ENCODE measurements at places on chromosomes 7 and 10. TPM values are rescaled to one million over a fixed set of nuclear protein-coding genes. Genes with fewer than 3 reads are reported as not detected.

DNA sequence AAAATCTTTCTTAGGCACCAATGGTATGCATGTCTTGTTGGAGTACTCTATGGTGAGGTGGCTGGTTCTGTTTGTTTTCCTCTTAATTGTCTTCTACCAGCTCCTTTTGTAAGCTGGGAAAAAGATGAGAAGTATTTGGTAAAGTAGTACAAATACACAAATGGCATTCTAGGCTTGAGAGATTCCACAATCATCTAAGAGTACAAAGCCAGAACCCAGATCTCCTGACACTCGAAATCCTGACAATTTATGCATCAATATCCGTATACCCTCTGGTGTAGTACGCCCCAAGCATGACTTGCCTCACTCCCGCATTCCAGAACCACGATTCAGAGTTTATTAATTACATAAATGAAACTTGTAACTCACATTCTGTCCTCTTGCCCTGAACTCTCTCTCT lies 43.5 kb downstream of the CDCA7L start:
- DNase-seq, result no peak

LRRD1 gene
- not detected for total RNA-seq

DNA sequence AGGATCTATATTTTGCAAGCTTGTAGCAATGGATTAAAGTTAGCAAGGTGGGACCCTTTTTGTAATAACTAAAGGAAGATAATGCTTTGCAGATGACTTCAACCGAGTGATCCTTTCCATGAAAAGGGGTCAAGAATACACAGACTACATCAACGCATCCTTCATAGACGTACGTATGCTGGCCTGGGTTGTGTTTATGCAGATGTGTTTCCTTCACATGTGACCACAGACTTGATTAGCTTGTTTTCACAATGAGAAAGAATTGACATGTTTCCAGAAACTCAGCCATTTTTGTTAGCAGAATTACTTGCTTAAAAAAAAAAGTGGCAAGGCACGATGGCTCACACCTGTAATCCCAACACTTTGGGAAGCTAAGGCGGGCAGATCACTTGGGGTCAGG lies 54.2 kb downstream of the MKI67 start:
- DNase-seq, result no peak

- no peak for DNase-seq
Measured at GRCh38 chr10:63788152-63788821, 267.1 kb downstream of the REEP3 start.

GRCh38 chr7:107309296-107309695 lies 140.5 kb downstream of the HBP1 start:
- no peak for DNase-seq

PON2 gene
- total RNA-seq, result 5.0 TPM

DNA sequence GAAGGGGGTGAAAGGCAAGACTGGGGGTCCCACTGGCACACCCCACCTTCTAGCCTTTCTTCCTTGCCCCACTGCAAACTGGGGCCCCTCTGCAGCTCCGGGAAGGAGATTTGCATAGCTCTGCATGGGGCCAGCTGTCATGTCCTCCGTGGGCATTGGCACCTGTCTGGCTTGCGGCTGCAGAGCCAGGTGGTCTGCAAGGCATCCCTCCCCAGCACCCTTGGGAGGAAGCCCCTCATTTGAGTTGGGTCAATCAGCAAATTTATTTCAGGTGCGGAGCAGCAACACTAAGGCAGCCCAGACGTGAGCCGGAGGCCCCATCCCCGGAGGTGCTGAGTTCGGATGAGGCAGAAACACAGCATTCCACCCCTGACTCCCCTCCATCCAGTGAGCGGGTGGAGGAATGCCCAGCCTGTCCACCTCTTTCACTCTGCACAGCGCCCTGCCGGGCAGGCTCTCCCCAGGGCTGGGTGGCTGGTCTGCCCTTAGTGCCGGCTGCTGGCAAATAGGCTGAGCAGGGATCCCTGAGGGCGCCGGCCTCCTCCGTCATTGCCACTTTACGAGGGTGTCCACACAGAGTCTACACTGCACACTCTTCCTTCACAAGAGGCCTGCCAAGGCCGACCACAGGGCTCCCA lies 143.2 kb downstream of the TCERG1L start:
- DNase-seq, result no peak

RET gene
- total RNA-seq, result 0.17 TPM

DNA sequence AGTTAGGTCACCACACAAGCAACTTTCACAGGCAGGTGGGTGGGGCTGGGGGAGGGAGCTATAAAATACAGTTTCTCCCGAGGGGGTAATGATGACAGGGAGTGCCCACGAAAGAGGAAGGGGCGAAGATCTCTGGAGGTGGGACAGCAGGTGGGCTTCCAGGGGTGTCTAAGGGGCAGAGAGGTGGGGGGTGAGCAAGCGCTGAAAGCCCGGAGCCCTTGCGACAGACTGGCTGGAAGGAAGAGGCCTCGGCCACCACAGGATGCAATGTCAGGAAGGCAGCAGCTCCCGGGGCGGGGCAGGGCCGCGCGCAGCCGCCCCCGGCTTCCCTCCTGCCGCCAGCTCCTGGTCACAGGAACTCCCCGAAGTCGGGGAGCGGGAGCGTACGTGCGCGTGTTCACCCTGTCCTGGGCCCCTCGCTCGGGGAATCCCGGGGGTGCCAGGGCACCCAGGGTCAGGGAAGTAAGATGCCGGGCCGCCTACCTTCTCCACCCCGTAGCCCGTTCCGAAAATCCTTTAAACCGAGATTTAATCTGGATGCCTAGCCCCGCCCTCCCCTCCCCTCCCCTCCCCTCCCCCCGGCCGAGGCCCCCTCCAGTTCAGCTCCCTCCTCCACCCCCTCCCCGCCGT lies 105.2 kb upstream of the PPIF start:
- DNase-seq, result peak; percentile 89

PKD2L1 gene
- total RNA-seq, result not detected

CPN1 gene
- not detected for total RNA-seq

DNA sequence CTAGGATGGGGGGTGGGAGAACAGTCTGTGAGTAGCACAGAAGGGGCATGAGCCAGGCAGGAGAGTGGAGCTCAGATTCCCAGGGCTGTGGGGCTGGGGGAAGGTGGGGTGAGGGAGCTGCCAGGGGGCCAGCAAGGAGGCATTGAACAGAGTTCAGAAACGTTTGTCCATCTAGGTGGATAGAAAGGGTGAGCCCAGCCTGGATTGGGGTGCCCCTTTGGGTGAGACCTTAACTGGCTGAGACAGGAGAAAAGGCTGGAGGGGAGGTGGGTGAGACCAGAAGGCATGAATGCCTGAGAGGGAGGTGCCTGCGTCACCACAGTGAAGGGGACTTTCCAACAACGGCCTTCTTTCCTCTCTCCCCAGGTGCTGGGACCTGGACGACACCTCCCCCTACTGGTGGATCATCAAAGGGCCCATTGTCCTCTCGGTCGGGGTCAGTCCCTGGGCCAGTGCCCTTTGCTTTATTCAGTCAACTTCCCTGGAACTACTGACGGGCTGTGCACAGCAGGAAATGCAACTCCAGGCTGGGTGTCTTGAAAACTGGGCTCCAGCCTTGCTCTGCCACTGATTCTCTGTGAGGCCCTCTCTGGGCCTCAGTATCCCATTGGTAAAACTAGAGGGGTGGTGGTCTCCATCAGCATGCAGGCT lies 11.0 kb downstream of the GHRHR start:
- peak; percentile 80 for DNase-seq

DNA sequence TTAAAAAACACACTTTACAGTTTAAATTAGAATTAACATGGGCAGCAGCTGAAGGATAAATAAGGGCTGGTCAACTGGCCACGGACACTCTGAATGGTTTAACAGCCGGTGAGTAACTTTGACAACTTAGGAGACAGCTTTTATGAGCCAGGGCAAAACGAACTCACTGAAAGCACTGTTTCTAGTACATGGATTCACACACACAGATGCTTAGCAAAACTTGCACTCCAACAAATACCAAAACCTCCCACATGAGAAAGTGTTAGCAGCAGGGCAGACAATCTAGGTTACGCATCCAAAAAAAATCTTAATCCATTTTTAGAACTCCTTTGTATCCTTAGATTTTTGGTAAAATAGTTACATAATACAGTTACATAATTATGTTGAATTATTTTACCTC lies 486.4 kb downstream of the PHTF2 start:
- DNase-seq, result no peak

DNA sequence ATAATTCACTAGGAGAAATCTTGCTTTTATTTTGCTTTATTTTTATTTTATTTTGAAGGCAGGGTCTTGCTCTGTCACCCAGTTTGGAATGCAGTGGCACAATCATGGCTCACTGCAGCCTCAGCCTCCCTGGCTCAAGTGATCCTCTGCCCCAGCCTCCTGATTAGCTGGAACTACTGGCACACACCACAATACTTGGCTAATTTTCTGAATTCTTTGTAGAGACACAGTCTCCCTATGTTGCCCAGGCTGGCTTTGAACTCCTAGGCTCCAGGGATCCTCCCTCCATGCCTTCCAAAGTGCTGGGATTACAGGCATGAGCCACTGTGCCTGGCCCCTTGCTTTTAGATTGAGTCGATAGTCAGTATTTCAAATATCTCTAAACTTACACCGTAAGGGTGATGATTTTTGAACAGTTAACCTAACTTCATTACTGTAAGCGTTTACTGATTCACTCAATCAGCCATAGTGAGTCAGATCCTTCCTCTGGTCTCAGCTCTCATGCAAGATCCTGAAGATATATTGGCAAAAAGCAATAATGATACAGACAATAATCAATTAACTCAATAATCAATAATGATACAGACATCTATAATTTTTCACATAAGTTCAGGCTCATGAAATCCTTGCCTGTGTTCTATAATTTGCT lies 239.5 kb downstream of the KIAA1217 start:
- DNase-seq, result no peak

PCDH15 gene
- total RNA-seq, result not detected

GRCh38 chr10:13877154-13877909 lies 290.6 kb downstream of the PRPF18 start:
- no peak for DNase-seq

NUP42 gene
- total RNA-seq, result 24.1 TPM

HSPA12A gene
- total RNA-seq, result 0.41 TPM

GRCh38 chr7:133255486-133255885 lies 2.6 kb downstream of the EXOC4 start:
- no peak for DNase-seq

GRCh38 chr7:31950091-31950755 lies 120.0 kb downstream of the PDE1C start:
- no peak for DNase-seq

INA gene
- 0.15 TPM for total RNA-seq

DNA sequence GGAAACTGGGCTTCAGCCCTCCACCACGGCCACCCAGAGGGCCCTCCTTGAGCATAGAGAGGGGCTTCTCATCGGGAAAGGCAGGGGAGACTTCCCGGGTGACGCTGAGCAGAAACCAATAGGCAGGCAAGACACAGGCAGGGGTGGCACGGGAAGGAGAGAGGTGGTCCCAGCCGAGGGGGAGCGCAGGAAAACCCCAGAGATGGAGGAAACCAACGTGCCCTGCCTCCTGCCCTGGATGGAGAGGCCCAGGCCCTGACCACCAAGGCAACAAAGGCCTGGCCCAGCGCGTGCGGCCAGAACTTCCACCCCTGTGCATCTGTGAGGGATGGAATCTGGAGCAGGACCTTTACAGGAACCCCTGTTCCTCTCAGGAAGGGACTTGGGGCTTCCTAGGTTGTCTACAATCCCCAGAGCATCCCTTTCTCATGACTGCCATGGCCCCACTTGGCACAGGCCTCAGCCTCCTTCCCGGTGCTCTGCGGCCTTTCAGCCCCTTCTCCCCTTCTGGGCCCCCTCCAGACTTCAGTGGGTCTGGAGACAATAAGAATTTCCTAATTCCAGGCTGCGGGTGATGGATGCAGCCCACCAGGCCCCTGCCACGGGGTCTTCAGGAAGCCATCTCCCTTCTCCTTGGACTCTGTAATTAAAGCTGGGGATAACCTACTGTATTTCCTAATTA lies 137.0 kb upstream of the RET start:
- DNase-seq, result no peak

HTR5A gene
- not detected for total RNA-seq

DNA sequence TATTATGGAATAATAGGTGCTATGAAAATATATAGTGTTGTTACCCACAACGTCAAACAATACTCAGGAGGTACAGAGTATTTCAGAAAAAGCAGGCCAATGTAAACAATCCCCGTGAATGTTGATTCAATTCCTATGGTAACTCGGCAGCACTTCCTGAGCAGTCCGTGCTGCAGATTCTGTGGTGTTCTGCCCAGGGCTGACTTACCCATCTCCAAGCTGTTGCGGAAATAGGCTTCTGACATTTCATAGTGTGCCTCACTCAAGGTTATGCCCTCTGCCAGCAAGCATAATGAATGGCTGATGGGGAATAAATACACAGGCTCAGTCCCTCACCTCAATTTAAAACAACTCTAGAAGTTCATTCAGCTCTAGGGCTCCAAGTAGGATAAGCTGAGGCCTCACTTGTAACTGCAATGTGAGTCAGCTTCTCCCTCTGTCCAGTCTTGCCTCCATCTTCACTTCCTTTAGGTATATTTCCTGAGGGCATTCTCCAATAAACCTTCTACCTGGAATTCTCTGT lies 177.6 kb downstream of the GNAI1 start:
- no peak for DNase-seq

DNA sequence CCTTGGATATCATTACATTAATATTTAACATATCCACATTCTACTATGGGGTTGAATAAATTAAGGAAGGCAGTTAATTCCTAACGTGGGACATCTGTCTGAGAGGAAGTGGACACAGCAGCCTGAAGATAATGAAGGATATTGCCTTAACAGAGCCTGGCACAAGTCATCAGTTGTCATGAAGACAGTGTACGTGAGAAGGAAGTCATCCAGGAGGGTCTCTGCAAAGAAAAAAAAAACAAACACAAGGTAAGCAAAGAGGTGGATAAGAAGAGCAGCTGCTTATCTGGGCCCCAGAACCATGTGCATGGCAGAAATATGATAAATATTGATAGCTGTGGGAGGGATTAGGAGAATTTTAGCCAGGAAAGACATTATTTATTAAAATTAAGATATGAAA lies 190.0 kb downstream of the RAPGEF5 start:
- DNase-seq, result no peak

DNA sequence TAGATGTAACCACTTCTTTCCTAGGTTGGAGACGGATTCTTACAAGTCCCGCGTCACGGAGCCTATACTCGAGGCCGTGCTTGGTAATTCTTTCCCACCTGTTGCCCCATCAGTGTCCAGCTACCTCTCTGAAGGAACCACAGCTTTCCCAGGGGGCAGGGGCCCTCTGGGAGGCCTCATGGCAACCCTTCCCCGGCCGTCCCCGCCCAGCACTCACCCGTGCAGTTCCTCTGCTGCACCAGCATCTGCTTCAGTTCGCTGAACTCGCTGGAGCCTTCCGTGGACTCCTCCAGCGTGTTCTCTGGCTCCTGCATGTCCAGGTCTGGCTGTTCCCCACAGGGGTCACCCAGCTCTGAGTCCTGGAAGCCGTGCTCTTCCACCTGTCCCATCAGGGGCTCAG lies 24.5 kb downstream of the ZNF777 start:
- DNase-seq, result no peak

VWC2 gene
- total RNA-seq, result not detected

LBX1 gene
- total RNA-seq, result not detected

GRCh38 chr7:126394406-126394805 lies 858.3 kb downstream of the GRM8 start:
- no peak for DNase-seq
